ENCODE measurements at places on chromosomes 6 and 20.

DNA sequence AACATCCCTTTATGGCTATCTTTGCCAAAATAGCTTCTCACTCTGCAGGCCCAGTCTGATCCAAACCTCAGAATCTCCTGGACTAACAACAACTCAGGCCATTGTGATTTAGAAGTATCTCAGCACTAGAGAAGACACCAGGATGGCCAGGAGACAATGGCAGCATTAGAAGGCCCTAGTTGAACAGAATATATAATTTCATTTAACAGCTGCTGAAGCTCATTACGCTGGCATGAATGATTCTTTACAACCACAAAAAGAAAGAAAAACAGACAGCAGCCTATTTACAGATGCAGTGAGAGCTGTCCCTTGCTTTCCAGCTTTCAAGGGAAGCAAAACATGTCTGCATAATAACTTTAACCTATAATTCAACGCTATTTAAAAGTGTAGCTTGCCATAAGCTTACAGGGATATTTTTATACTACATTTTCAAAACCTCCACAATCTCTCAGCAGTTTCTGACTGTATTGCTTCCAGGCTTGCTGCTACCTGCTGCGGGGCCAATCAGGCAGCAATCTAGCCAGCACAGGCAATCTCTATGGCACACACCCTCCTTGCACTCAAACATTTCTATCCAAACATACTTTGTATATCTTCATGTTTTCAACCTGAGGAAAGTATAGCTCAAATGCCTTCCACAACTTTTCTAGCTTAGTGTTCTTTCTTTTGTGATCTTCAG lies 107.3 kb downstream of the OGFRL1 start:
- no peak for DNase-seq

DNA sequence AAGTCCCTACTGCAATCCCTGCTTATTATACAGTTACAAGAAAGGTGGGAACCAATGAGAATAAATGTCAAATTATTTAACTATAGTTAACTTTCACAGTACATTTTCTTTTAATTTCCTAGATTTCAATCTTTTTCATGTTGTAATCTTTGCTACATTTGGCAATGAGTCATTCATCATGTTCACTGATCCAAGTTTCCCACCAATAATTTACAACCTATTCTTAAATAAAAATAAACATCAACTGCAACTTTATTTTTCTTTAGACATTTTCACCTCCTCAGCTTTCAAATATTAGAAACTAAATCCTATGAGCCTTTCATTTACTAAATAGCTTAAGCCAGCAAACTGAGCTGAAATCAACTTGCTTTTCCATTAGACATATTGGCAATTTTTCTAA lies 541.3 kb upstream of the BTBD3 start:
- no peak for DNase-seq

DNA sequence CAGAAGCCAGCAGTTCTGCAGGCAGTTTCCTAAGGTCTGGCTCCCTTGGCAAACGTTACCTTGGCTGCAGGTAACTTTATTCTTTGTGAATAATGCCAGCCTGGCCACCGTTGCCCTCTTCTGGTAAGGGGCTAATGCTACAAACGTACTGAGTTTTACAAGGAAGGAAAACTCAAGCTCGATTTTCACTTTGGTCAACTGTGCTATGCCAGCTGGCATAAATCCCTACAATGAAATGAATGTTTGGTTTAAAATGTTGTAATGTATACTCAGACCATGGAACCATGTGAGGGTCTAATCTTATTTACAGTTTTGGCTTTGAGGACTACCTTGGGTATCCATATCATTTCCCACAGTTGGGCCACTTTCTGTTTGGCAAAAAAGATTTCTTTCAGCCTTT lies 101.4 kb downstream of the SLX4IP start:
- peak; percentile 37 for DNase-seq

DNA sequence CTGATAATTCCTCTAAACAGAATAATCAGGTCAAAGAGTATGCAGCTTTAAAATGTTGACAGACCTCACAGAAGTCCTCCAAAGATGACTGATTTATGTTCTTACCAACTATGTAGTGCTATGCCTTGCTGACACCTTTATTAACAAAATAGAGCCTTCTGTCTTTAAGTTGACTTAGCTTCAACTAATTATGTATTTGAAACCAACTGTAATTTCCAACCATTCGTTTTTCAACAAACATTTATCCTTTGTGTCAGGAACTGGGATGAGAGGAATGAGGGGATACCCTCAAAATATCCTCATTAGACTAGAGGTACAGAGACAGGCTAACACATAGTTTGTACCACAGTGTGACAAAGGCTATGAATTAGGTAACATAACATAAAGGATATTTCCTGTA lies 186.2 kb upstream of the ZNF217 start:
- DNase-seq = no peak

DNA sequence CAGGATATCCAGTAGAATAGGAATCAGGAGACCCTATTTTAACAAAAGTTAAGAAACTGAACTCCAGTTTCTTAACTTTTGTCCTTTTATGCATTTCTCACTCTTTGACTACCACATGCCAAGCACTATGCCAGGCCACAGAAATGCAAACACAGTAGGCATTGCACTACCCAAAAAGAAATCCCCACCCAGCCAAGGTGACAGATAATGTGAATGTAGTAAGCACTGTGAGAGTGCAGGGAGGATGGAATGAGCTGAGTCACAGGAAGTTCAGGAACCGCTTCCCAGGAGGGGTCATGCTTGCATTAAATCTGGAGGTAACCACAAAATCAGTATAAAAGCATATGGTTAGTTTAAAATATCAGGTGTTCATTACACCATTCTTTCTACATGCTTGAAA lies 20.1 kb upstream of the FAM83C start:
- no peak for DNase-seq

DNA sequence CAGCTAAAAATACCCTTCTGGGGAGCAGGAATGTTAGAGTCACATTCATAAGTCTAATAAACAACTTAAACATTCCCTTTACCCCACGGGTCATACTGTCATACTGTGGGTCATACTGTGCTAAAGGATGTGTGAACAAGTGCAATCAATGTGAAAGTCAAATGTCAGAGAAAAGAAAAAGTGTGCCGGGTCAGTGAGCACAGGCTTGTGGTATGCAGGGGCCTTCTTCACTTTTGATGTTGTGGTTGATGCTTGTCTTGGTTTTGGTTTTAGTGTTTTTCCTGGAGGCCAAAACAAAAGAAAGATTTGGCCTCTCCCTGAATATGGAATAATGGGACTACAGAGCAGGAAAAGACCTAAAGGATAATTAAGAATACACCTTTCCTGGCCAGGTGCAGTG lies 267.9 kb upstream of the PLN start:
- DNase-seq = no peak

DNA sequence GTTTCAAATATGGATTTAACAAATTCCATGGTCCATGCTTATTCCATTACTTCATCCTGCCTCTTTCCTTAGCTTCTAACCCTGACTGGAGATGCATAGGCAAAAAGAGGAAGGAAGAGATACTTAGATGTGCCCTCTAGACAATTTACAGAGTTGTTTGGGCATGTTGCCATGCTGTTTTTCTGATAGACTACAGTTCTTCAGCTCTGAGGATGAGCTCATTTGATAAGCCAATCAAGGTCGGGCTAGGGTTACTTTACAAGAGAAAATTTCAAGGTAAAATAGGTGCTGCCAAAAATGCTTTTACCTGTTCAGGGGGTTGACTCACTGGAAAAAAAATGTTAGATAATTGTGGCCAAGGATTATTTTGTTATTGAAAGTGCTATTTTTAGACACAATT lies 5.9 kb downstream of the HCRTR2 start:
- no peak for DNase-seq

DNA sequence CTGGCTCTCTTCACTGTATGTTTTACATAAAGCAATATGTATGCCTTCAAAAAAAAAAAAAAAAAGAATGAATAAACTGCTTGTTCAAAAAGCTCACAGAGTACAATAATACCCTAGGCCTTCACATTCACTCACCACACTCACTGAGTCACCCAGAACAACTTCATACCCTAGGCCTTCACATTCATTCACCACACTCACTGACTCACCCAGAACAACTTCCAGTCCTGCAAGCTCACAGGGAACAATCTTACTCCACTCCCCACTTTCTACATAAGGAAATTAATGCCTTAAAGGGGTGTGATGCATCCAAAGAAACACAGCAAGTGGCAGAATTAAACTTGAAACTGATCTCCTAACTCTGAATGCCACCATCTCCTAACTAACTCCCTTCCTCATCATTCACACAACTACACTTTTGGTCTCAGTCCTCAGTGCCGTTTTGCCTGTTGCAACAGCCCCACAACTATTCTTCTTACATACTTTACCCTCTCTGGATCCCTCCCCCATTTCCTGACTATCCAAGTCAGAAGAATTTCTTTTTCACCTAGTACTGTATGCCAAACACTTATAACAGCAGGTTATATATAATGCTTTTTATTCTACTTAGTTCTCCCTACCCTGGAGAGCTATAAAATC lies 34.2 kb downstream of the NHSL1 start:
- DNase-seq = no peak

- DNase-seq = no peak
Observed at GRCh38 chr20:40692240-40693011, 3.4 kb upstream of the MAFB start.

- DNase-seq = no peak
Observed at GRCh38 chr6:159935065-159935464, 33.8 kb upstream of the IGF2R start.

DNA sequence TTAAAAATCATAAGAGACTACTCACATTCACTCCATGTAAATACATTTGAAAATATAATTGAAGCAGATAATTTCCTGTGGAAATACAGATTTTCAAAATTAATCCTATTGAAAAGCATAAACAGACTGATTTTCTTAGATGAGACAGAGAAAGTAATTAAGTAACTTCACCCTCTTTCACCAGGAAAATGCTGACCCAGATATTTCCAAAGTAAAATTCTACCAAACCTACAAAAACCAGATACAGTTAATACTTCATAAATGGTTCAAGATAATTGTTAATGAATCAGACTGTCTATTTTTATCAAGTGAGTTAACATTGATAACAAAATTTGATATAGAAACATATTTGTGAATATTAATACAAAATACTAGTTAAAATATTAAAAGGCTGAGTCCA lies 233.5 kb upstream of the KHDRBS2 start:
- DNase-seq = no peak

- DNase-seq = peak; percentile 66
Observed at GRCh38 chr6:27518881-27519795, 46.2 kb upstream of the ZNF184 start.

DNA sequence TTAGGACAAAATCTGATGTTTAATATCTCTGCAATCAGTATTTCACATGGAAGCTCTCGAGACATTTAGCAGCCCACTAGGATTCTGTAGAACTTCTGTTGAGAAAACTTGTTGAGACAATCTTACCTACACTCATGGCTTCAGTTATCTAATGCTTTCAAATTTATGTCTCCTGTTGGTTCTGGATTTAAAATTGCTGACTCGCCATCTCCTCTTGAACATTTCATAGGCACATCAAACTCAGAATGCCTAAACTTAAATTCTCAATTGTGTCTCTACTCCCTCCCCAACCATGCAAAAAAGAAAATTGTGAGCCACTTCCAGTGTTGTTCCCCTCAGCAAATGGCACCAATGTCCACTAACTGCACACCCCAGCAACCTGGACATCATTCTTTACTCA lies 142.5 kb upstream of the AHI1 start:
- no peak for DNase-seq

All from CD4-positive, alpha-beta T cell treated with Interleukin-6 for 4 hours (primary cell).